AG04449 (cell line): ENCODE measurements at places on chromosomes 4 and X.

DNA sequence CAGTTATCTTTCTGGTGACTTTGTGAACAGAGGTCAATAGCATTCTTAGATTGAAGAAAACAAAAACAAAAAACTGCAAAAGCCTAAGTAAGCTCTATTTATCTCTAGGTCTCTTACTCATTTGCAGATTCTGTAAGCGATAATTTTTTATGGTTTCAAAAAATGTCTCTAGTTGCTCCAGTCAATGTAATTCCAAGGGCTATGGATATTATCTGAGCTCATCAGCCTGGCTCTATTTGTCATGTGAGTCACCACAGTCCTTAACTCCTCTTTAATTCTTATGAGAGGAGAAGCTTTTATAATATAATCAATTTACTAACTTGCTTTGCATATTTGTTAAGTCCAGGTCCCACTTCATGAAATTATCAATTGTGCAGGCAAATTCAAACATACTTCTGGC, 79.1 kb downstream of the NPFFR2 start:
- DNase-seq = no peak

- DNase-seq = no peak
Measured at GRCh38 chrX:100720301-100720700, 11.6 kb downstream of the SYTL4 start.

DNA sequence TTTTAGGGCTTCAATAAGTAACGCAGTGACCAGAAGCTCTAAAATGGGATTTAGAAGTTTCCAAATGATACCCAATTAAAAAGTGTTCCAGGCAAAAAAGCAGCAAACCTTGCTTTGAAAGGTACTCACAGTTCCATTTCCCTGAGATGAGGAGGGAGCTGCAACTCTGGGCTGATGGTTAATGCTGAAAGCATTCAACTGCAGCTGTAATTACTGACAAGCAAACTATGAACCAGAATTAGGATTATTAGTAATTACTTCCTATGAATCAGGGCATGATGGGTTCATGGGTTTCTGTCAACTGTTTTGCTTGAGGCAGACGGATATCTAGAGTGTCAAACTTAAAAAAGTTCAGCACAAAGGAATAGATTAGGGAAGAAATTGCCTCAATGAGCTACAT, 357.4 kb downstream of the STIM2 start:
- DNase-seq = no peak

- DNase-seq = no peak
Measured at GRCh38 chr4:169045862-169046584, 36.0 kb upstream of the CBR4 start.

DNA sequence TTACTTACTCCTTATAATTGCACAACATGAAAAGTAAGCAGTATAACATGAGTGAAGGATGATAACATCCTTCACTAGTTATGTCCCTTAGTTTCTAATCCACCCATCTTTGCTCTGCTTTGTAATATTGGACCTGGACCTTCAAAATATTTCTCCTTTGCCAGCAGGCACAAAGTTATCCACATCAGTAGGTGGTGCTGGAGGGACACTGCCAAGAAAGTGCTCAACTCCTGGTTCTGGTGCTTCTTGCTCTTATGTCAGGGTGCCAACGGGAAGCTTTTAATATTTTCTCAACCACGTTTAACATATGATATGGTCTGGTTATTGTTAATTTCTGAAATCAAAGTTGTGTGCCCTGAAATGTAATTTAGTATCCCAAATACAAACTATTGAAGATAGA, 49.1 kb downstream of the TMEM165 start:
- DNase-seq = no peak

- no peak for DNase-seq
Measured at GRCh38 chr4:129900430-129900953, 804.5 kb downstream of the C4orf33 start.

DNA sequence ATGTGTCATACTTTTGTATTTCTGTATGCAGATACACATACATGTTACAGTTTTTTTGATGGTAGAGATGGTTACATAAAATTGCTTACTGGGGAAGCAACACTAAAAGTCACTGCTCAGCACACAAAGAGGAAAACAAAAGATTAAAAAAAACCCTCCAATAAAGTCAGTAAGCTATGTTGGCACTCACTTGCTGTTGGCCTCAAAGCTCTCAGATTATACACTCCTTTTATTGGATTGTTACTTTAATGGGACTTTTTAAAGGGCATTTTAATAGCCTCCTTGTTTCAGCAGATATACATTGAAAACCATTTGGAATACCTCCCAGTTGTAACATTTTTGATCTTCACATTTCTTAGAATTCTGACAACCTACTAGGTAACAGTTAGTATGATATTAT, 222.0 kb upstream of the HHIP start:
- DNase-seq = no peak

- no peak for DNase-seq
Measured at GRCh38 chr4:148254621-148255343, 187.4 kb downstream of the NR3C2 start.

- no peak for DNase-seq
Measured at GRCh38 chrX:47212381-47213293, 5.8 kb upstream of the CDK16 start.
